Panc1 (cell line): ENCODE measurements at places on chromosomes 7 and 10. TPM values are rescaled to one million over a fixed set of nuclear protein-coding genes. Genes with fewer than 3 reads are reported as not detected.

Gene TSPAN12
- 1.4 TPM for total RNA-seq

Gene AUTS2
- 2.5 TPM for total RNA-seq

Gene DGKB
- not detected for total RNA-seq

Gene GALNT17
- not detected for total RNA-seq

Gene ECHDC3
- 5.8 TPM for total RNA-seq

Gene CYP51A1
- 131 TPM for total RNA-seq

GRCh38 chr7:129388333-129389098 is 45.7 kb upstream of the STRIP2 start:
- DNase-seq, result no peak

DNA sequence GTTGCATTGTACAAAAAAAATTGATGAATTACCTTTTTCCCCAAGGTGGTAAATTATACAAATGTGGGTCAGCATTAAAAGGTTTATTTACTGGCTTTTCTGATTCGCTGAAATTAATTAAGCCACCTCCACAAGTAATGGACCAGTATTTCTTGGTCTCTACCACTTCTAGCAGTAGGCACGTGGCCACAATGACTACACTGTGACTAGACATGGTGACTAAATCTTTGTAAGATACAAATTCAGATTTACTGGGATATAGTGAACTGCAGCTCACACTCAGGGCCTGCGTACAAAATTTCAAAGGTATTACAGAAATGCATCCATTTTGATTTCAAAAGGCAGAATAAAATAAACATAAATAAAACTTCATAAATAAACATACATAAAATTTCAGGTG is 10.9 kb downstream of the HPSE2 start:
- no peak for DNase-seq

DNA sequence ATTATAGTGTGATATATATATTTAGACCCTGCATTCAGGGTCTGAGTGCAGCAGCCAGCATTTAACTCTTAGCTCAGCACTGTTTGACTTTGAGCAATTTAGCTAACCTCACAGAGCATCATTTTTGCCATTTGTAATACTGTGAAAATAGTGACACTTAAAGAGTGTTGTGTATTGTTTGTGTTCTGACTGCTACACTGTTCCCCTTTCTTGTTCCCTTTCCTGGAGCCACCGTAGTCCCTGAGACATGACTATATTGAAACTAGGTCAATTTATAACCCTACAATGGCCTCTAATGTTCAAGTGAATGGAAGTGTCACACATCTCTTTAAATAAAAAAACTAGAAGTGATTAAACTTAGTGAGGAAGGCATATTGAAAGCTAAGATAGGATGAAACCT is 20.3 kb upstream of the CD36 start:
- no peak for DNase-seq

DNA sequence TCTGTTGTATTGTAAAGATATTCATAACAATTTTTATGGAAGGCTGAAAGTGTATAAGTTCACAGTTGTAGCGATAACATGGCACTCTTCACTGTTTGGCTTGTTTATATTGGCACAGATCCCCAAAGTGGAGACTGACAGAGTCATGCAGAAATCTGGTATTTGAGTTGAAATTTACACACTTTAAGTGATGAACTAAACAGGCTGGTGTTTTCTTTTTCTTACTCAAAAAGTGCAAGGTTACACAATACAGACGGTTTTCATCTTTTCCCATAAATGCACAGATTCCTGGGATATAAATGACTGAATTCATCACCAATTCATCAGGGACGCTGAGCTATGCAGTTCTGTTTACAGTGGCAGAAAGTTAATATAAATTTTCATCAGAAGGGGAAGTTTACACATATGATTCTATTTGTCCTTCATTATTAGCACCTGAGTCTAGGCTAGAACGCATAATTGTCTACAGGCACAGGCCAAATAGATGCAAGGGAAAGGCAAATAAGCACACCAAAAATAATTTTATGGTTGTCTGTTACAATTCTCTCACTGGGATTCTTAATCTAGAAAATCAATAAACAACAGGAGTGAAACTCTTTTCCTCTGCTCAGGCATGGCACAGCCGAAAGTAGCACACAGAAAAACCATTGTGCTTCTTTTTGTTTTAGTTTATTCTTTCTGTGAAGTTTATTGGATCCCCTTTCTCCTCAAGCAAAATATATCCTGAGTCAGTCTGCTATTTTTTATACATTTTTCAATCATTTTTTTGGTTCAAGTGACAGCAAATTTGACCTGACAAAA is 88.0 kb downstream of the FOXP2 start:
- DNase-seq, result no peak

GRCh38 chr10:60352105-60352504 is 37.6 kb downstream of the ANK3 start:
- DNase-seq, result no peak
